ENCODE measurements at places on chromosomes 6 and 20.

GRCh38 chr20:37734228-37734985 is 40.6 kb downstream of the CTNNBL1 start:
- DNase-seq = no peak

DNA sequence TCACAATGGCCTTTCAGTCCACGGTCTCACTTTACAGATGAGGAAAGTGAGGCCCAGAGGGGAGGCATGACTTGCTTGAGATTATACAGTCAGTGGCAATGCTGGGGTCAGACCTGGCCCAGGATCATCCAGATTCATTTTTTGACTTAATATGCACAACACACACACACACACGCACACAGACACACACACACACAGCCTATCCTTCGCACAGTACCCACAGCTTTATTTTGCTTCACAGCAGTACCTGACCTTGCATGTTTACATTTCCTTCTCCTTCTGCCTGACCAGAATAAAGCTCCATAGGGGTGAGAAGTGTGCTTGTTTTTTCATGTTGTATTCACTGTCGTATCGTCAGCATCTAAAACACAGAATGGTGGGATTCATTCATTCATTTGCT is 79.8 kb downstream of the VEGFA start:
- DNase-seq = no peak

GRCh38 chr6:110935171-110935570 is 23.3 kb upstream of the GTF3C6 start:
- no peak for DNase-seq

- DNase-seq = no peak
These were observed 57.6 kb downstream of the PSMG4 start for GRCh38 chr6:3316331-3316730.

DNA sequence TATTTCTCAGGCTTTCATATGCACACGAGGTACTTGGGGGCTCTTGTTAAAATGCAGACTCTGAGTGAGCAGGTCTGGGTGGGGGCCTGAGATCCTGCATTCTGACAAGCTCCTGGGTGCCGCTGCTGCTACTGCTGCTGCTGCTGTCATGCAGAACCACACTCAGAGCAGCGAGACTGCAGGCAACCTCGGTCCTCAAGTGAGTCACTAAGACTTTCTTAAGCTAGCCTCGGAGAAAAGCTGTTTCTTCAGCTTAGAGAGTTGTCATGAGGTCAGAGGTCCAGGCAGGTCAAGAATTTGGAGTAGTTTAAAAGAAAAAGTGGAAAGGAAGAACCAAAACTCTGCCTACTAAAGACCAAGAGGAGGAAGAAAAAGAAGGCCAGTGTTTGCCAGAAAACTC is 92.9 kb downstream of the SPTLC3 start:
- DNase-seq = no peak

- peak; percentile 43 for DNase-seq
These were observed 19.2 kb downstream of the PRND start for GRCh38 chr20:4740774-4741431.

DNA sequence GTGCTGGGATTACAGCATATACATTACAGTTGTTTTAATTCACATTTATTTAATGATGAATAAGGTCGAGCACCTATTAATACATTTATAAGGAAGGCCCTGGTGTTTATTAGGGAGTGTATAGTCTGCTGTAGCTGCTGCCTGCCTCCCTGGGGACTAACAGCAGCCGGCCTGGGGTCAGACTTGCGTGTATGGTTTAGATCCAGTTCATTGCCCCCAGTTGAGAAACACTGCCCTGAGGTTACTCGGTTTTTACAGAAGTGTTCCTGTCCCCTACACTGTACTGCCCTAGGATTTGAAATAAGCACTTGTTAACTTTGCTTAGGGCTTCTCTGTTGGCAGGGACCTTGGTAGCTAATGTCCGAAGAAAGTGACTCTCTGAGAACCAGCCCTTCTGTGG is 4.0 kb downstream of the TTPAL start:
- DNase-seq = no peak

DNA sequence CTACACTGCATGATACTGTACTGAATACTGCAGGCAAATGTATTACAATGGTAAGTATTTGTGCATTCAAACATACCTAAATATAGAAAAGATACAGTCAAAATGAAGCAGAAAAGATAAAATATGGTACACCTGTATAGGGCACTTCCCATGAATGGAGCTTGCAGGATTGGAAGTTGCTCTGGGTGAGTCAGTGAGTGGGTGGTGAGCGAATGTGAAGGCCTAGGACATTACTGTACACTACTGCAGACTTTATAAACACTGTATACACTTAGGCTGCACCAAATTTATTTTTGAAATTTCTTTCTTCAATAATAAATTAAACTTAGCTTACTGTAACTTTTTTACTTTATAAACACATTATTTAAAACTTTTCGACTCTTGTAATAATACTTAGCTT is 213.1 kb downstream of the ATXN1 start:
- no peak for DNase-seq

DNA sequence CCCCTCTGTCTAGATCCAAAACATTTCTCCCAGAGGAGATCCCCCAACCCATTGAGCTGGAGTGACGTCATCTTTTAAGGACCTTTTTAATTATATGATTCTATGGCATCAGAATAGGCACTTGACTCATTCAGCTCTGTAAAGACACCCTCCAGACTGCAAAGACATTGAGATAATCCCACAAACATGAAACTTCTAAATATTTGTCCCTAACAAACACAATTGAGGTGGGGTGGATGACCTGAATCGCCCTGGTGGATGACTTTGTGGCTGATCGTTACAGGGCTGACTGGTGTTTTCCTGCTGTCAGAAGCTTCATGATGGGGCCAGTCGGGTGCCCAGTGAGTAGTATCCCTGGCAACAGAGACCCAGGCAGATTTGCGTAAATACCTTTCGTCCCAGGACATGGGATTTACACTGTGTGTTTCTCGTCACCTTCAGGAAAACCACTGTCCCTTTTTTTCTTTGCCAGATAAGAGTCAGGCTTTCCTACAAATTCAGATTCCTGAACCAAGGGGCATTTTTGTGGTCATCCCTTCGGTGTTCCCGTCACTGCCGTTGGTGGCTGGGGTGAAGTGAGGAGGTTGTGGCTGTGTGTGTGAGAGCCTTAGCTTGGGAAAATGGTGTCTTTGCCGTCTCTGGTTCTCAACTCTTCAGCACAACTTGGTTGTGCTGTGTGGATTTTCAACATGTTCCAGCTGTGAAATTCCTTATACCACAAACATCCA is 5.3 kb upstream of the PCK1 start:
- no peak for DNase-seq

GRCh38 chr6:74752303-74752702 is 453.6 kb downstream of the COL12A1 start:
- DNase-seq = no peak

DNA sequence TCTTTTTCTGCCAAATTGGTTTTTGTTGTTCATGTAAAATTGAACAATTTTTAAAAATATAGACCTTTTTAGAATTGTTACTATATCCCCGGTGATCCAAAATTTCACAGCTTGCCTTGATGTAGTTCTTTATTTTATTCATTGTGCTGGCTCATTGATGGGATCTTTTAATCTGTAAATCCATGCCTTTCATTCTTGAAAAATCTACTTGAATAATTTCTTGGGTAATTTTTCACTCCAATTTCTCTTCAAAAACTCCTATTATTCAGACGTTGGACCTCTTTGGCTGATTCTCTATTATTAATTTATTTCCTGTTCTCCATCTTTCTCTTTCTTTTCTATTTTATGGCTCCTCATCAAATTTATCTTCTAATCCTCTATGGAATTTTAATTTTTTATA is 476.1 kb upstream of the CITED2 start:
- DNase-seq = no peak

- no peak for DNase-seq
These were observed 121.1 kb downstream of the PLEKHG1 start for GRCh38 chr6:150720774-150721233.

GRCh38 chr6:114718186-114718585 is 375.4 kb upstream of the HS3ST5 start:
- no peak for DNase-seq

GRCh38 chr6:2765896-2766766 is 938 bp downstream of the WRNIP1 start:
- no peak for DNase-seq

DNA sequence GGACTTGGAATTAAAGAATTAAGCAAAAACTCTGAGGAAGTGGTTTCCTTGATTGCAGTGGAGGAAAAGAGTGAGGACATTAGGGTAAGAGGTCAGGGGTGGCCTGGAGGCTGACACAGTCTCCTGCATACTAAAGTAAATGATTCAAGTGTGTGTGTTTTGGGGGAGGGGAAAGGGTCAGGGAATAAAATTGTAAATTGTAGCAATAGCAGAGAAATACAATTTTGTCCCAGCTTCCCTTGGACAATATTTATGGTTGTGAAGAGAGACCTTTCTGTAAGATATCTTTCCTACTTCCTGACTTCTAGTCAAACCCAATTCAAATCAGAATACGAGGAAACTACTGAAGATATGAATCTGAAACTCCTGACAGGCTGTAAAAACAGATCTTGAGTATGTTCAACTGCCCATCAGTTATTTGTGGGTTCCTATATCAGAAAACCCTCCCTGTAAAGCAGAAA is 143.4 kb upstream of the HMGN3 start:
- DNase-seq = no peak

DNA sequence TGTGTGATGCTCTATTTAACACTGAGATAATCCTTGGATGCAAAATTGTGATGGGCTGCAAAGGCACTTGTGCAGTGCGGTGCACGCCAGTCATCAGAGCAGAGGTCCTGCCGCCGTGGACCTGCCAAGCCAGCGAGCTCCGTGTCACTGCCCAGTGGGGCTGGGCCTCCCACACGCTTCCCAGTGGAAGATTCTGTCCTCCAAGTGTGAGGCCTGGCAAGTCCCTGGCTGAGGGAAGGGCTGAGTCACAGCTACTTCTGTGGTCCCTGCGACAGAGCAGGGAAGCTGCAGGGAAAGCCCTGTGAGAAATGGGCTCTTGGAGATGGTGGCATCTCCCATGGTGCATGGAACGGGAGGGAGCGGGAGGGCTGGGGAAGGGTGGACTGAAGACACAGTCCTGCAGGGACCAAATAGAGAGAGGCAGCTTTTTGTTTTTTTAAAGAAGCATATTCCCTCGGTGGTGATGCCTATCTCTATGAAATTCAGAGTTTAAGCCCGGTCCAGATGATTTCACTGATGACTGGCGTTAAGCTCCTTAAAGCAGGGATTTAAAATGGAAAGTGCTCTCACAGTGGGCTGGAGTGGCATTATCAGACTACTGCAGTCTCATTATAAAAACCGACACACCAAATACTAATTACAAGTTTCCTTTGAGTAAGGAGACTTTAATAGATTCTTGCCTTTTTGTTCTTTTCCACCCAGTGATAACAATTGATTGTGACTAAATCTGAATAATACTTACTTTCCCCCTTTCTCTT is 413.7 kb downstream of the QKI start:
- DNase-seq = no peak

GRCh38 chr6:28816909-28817807 is 106.6 kb downstream of the TRIM27 start:
- no peak for DNase-seq

GRCh38 chr6:131004936-131005335 is 58.1 kb downstream of the EPB41L2 start:
- no peak for DNase-seq

GRCh38 chr20:22623211-22623610 is 38.8 kb upstream of the FOXA2 start:
- DNase-seq = no peak

GRCh38 chr6:159168536-159169192 is 536 bp upstream of the FNDC1 start:
- no peak for DNase-seq

- DNase-seq = no peak
These were observed 146.2 kb downstream of the DLL1 start for GRCh38 chr6:170144571-170145271.

GRCh38 chr6:130829333-130829910 is 2.2 kb downstream of the SMLR1 start:
- no peak for DNase-seq

- no peak for DNase-seq
These were observed 211.5 kb downstream of the SOX4 start for GRCh38 chr6:21804941-21805610.

DNA sequence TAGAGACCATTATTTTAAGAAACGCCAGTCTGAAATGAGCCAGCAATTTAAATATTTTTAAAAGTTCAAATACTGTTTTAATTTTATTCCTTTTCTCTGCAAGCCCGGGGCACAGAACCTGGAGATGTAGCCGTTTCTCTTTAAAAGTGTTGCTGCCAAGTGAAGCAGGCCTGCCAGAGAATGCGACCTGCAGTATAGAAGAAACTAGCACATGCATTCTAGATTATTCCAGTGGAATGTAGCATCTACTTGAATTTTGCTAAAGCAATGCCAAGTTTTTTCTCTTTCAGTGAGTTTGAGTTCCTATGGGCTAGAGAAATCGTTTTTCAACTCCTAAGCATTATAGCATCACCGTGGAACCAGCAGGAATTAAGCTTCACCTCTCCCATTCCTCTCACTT is 101.3 kb downstream of the QRSL1 start:
- no peak for DNase-seq
